Effector memory CD4-positive, alpha-beta T cell (primary cell): ENCODE measurements at places on chromosomes 2 and 18.

GRCh38 chr2:204672772-204673171 lies 127.5 kb downstream of the PARD3B start:
- no peak for DNase-seq

- no peak for DNase-seq
These were observed 116.8 kb upstream of the HNMT start for GRCh38 chr2:137847443-137847842.

DNA sequence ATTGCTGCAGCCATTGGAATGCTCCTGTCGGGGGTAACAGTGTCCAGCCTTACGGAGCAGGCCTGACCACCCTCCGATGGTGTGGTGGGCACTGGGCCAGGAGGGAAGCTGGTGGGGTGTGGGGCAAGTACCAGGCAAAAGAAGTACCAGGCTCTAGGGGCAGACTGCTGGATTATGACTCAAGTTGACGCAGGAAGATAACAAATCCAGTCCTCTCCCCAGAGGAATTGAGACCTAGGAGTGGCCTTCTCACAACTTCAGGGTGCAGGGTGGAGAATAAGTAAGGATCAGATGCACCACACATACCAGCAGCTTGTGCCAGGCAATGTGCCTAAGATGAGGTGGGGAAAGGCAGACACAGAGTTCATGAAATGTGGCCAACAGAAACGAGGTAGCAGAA lies 37.9 kb downstream of the SEMA4F start:
- DNase-seq, result no peak

- no peak for DNase-seq
These were observed 30.5 kb downstream of the SLC1A4 start for GRCh38 chr2:65019675-65020195.

- DNase-seq, result no peak
These were observed 91.8 kb upstream of the KLF7 start for GRCh38 chr2:207257251-207258250.
